ENCODE measurements at places on chromosomes 3 and 15.

DNA sequence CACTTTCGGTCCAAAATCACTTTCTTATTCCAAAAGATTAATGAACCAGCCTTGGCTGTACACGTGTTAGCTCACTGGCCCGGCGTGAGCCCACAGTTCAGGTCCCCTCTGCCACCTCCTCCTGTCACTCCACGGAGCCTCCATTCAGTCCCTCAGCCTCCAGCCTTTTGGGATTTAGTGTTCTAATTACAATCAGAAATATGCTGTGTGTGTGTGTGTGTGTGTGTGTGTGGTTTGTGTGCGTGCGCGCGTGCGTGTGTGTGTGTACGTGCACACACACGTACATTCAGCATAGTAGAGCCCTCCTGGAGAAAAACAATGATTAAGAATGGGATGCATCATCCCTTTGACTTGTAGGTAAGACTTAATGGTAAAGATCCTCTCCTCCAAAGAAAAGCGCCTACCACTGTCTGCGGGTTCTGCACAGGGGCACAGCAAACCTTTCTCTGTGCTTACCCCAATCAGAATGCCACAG, 801 bp downstream of the CA12 start:
- DNase-seq = no peak

GRCh38 chr15:75508840-75509532, 57.5 kb upstream of the SIN3A start:
- DNase-seq = peak; percentile 59

GRCh38 chr3:72769758-72770540, 78.3 kb downstream of the SHQ1 start:
- no peak for DNase-seq

DNA sequence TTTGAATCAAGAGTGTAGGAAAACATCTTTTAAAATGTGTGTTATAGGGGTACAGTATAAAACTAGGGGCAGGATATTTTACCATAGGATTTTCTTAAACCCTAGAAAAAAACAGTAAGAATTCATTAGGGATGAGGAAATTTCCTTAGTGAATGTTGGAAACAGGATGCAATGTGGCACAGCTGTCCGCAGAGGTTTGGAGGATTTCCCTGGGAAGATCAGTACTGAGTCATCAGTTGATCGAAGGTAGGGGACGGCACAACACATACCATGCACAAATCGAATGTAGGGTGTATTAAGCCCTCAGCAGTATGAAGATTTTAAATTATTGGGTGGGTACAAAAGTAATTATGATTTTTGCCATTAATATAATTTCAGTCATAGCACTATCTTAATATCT, 49.9 kb downstream of the FNDC3B start:
- no peak for DNase-seq

- no peak for DNase-seq
Measured at GRCh38 chr15:91909574-91909973, 56.1 kb downstream of the SLCO3A1 start.

DNA sequence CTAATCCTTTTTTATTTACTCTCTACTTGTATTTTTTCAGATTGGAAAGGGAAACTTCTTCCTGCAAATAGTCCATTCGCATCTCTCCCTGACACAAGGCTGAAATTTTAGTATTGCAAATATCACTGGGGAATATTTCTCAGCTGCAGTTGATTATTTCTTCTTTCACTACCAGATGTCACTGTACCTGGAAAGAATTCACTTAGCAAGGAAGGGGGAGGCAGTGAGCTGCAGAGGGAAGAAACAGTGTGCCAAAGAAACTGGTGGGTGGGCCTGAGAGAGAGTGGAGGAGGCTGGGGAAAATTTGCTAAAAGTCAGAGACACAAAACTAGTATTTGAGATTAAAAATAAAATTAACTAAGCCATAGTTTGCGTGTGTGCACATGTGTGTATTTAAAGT, 142.3 kb upstream of the STT3B start:
- no peak for DNase-seq

- DNase-seq = no peak
Measured at GRCh38 chr15:44215594-44215993, 20.5 kb upstream of the FRMD5 start.

- DNase-seq = no peak
Measured at GRCh38 chr15:60155661-60156060, 151.6 kb downstream of the FOXB1 start.

- DNase-seq = no peak
Measured at GRCh38 chr15:63072809-63073277, 30.3 kb downstream of the TPM1 start.

DNA sequence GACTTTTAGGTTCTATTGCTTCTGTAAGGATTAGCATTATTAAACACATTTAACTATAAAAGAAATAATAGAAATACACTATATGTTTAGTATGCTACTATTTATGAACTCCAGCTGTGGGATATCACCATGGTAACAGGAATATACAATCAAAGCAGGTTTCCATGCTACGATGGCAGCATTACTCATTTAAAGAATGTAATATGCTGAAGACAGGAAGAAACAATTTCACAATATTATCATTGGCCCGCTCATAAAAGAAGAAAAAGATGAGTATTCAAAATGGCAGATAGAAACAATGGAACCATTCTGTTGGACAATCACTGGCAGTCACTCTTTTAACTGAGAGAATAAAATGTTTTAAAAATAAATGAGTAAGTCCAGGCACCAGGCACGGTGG, 153.4 kb downstream of the CBLB start:
- DNase-seq = no peak

- no peak for DNase-seq
Measured at GRCh38 chr15:75811626-75812025, 31.6 kb upstream of the UBE2Q2 start.

- DNase-seq = no peak
Measured at GRCh38 chr3:127809611-127810010, 12.7 kb downstream of the MGLL start.

GRCh38 chr15:32108661-32109060, 78.3 kb downstream of the CHRNA7 start:
- no peak for DNase-seq

DNA sequence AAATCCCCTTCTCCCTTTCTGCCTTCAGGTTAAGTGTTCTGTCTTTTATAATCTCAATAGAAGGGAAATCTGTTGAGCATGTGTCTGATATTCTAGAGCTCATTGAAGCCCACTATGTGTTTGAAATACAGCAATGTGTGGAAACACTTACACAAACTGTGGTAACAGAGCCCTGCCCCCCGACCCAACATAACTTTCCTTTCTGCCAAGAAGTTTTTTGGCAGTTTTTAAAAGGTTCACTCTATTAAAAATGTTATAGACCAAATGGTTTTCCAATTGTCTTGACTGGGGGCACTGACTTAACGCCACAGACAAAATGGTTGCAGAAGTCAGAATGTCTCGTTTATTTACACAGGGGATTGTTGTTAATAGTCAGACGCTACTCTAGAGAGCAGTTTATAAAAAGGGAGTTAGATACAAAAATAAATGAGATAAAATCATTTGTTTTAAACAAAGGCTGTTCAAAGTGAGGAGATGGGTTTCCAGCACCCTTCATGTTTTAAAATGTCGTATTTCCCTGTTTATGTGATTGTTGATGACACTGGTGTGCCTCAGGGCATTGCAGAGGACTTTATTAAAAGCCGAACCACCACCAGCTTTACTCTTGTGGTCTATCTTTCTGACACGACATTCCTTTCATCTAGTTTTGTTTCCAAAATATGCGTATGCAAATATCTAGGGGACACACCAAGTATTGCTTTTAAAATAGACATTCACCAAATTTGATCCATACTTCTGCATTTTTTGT, 26.7 kb upstream of the GREM1 start:
- no peak for DNase-seq

- DNase-seq = no peak
Measured at GRCh38 chr3:49359623-49360022, 1.5 kb upstream of the GPX1 start.

- no peak for DNase-seq
Measured at GRCh38 chr15:59199626-59200465, 6.8 kb upstream of the LDHAL6B start.

DNA sequence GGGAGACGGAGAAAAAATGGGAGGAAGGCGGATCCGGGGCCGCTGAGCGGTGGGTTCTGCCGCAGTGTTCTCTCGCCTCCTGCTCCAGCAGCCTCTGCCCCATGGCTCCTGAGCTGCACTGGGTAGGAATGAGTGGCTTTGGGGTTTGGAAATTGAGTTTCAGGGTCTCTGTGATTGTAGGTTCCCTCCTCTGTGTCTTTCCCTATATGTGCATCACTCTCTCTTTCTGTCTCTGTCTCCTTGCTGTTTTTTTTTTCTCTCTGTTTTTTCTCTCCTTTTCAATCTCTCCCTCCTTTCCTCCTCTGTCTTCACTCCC, 1.9 kb downstream of the GRM7 start:
- no peak for DNase-seq

GRCh38 chr3:151443583-151443982, 17.3 kb downstream of the IGSF10 start:
- no peak for DNase-seq

GRCh38 chr3:122377975-122378374, 5.1 kb downstream of the MIX23 start:
- DNase-seq = no peak

- peak; percentile 16 for DNase-seq
Measured at GRCh38 chr15:56732135-56732885, 999 bp downstream of the ZNF280D start.
